Right renal pelvis (tissue), 4 donors: ENCODE measurements at places on chromosomes 5 and 9.

- DNase-seq, result no peak
Measured at GRCh38 chr5:156121234-156121633, 205.7 kb upstream of the SGCD start.

DNA sequence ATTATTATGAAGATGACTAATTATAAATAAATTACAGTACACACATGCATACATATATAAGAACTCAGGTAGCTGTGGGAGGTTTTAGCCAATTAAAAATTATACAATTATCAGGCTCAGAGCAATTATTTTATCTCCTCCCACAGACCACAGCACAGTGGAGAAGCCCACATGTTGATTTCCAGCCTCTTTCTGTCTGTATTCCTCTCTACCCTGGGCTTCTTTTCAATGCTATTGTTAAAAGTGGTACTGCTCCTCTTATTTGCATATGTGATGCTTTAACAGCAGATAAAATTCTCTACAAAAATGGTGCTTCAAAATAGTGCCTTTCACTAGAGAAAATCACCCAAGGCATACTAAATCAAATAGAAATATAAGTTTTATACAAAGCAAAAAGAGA is 218.7 kb downstream of the NFIB start:
- no peak for DNase-seq

DNA sequence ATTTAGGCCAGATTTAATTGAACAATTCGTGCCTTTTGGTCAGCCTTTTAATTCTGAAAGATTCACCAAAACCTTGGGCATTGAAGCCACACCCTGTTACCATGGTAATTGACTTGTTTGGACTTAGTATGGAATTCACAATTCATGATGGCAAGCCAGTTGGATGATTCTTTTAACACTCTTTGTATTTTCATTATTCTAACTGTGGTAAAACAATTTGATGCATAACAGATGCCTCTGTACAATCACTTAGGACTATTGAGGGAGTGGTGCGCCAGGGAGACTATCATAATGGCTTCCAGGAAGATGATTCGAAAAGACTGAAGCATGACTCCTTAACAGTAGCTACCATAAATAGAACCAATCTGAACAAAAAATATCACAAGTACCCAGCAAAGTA is 381.1 kb upstream of the ADAMTS16 start:
- no peak for DNase-seq

DNA sequence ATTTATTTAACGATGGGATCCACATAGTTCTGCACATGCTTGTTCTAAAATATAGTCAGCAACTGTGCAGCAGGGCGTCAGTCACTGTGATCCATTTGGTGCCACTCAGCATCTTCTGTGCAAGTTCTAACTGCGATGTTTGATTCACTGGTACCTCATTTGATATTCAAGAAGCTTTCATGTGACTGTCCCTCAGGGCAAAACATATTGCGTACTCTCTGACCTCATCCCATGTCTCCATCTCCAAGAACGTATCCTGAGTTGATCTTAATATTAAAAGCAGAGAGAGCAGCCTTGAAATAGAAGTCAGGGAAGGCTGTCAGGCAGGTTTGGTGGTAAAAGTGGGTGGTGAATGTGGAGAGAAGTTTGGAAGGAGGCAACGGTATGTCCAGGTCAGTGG is 116.5 kb upstream of the ATP10B start:
- DNase-seq, result no peak

DNA sequence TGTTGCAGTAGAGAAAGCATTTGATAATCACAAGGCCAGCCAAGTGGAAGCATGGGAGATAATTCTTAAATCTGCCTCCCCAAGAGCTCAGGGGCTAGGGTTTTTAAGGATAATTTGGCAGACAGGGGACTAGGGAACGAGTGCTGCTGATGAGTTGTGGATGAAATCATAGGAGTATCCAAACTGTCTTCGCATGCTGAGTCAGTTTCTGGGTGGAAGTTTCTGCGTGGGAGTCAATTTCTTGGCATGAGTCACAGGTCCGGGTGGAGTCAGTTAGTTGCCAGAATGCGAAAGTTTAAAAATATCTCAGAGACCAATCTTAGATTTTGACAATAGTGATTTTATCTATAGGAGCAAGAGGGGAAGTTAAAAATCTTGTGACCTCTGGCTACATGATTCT is 112.6 kb downstream of the TMC1 start:
- DNase-seq, result no peak

GRCh38 chr5:173103411-173103810 is 40.9 kb upstream of the BNIP1 start:
- no peak for DNase-seq

GRCh38 chr5:122183098-122183787 is 53.9 kb downstream of the ZNF474 start:
- DNase-seq, result no peak
